ENCODE measurements at places on chromosomes 1 and 21. TPM values are rescaled to one million over a fixed set of nuclear protein-coding genes. Genes with fewer than 3 reads are reported as not detected.

TRIM67 gene
- not detected for total RNA-seq

HES2 gene
- total RNA-seq = 42.9 TPM

CRB1 gene
- total RNA-seq = 0.07 TPM

DNA sequence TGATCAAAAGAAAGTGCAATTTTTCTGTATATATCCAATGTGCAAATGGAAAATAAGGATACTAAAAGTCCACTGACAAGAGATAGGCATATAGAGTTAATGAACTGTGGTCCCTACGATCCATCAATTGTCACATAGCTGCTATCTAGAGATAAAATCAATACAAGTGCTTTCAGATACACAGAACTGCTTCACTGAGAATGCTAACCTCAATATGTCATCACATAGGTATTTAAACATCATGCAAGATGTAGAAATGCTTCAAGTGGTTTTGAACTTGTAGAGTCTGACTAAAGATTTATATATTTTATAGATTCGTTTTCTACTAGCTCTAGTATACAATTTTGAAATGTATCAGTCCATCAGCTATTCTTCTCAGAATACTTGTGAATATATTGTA is 1604.7 kb downstream of the PLA2G4A start:
- no peaks in the 10 kb centered on the region for H3K27me3 ChIP-seq
- no peak overlapping the region for H3K27ac ChIP-seq
- H3K36me3 ChIP-seq = no peaks in the 10 kb centered on the region

GRCh38 chr1:96865731-96866685 is 144.4 kb downstream of the PTBP2 start:
- no peaks in the 10 kb centered on the region for H3K27me3 ChIP-seq
- H3K27ac ChIP-seq = peak overlapping the region; percentile 54
- no peak overlapping the region for H3K4me3 ChIP-seq
- DNase-seq = peak; percentile 82

- H3K4me1 ChIP-seq = peaks cover 11% of the 10 kb centered on the region
- DNase-seq = peak; percentile 19
- no peaks in the 10 kb centered on the region for H3K36me3 ChIP-seq
- H3K27me3 ChIP-seq = peaks cover 57% of the 10 kb centered on the region
- H3K27ac ChIP-seq = no peak within 1 kb of the TSS
These were observed at the start of gene COL24A1 for GRCh38 chr1:86156566-86157455. Gene COL24A1 (minus strand): TSS chr1:86156772. CDS start chr1:86156396, 376 bp downstream.

GRCh38 chr1:33089457-33089856 is 8.5 kb downstream of the AZIN2 start:
- no peaks in the 10 kb centered on the region for H3K36me3 ChIP-seq
- no peaks in the 10 kb centered on the region for H3K27me3 ChIP-seq
- peaks cover 4% of the 10 kb centered on the region for H3K4me1 ChIP-seq
- H3K4me3 ChIP-seq = no peak overlapping the region
- no peak overlapping the region for H3K27ac ChIP-seq

DNA sequence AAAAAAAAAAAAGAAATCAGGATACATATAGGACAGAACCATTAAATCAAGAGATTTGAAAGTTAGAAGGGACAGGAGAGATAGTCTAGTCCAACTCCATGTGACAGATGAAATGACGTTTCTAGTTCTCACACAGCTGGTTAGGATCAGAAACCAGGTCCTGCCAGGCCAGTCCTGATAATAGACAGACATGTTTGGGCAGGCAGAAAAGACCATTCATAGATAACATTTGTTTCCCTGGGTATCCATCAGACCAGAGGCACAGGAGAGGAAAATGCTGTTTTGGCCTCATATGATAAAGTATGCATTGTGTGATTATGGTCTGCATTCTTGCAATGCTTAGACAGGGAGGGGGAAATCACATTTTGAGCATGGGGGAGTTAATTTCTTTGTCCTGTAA is 29.3 kb downstream of the ZBTB8B start:
- H3K36me3 ChIP-seq = no peaks in the 10 kb centered on the region
- no peak for DNase-seq
- H3K27ac ChIP-seq = no peak overlapping the region
- H3K27me3 ChIP-seq = no peaks in the 10 kb centered on the region

GRCh38 chr1:212987702-212988322 is 27.9 kb downstream of the ANGEL2 start:
- DNase-seq = peak; percentile 69
- peaks cover 12% of the 10 kb centered on the region for H3K4me1 ChIP-seq
- peaks cover 6% of the 10 kb centered on the region for H3K36me3 ChIP-seq
- H3K4me3 ChIP-seq = no peak overlapping the region
- H3K27me3 ChIP-seq = no peaks in the 10 kb centered on the region
- H3K27ac ChIP-seq = no peak overlapping the region

DNA sequence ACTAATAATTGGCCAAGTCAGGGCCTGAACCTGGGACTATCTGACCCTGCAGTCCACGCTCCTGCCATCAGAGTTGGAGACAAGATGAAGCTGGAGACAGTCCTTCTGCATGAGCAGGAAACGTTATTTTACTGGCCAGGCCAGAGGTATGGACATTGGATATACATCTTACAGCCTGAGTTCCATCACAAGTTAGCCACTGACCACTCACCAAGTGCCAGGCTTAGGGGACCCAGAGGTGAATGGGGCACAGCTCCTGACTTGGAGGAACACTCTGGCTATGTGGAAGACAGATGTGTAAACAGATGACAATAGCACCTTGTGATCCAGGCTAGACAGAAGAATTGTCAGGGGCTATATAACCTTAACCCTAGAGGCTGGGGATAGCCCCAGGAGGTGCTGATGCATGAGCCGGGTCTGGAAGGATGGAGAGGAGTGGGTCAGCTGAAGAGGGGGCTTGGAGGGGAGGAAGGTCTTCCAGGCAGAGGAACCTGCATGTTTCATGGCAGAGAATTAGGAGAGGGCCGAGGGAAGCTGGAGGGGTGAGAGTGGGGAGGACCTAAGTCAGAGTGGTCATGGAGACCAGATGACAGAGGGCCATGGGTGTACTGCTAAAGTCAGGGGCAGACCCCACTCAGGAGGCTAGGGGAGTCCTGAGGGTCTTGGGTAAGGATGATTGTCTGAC is 52.5 kb upstream of the DMRTB1 start:
- no peaks in the 10 kb centered on the region for H3K36me3 ChIP-seq
- DNase-seq = no peak
- H3K4me1 ChIP-seq = no peaks in the 10 kb centered on the region
- no peak overlapping the region for H3K27ac ChIP-seq

Data from PC-3 (cell line).